ENCODE measurements at places on chromosomes 7 and 10. TPM values are rescaled to one million over a fixed set of nuclear protein-coding genes. Genes with fewer than 3 reads are reported as not detected.

CPVL gene
- not detected for total RNA-seq

ADIRF gene
- total RNA-seq: not detected

- H3K27me3 ChIP-seq: no peaks in the 10 kb centered on the region
- no peak overlapping the region for H3K27ac ChIP-seq
- H3K4me1 ChIP-seq: peaks cover 54% of the 10 kb centered on the region
- DNase-seq: no peak
These were observed 20.5 kb upstream of the JAZF1 start for GRCh38 chr7:28201131-28201530.

DNA sequence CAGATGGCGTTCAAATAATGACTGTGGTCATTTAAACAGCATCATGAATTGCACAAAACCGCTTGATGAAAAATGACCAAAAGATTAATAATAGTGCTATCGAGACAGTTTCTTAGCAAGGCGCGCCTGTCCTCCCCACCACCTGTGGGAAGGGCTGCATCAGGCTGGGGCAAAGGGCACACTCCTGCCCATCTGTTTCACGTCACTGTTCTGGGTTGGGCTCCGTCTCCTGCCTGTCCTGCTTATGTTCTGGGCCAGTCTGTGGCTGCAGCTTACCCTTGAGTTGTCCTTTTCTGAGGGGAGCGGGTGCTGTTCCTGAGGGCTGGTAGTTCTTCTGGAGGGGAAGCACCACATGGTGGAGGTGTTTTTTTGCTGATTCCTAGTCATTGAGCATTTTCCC lies 13.3 kb downstream of the RBM17 start:
- no peaks in the 10 kb centered on the region for H3K27me3 ChIP-seq
- DNase-seq: no peak
- H3K36me3 ChIP-seq: peaks cover 72% of the 10 kb centered on the region
- H3K4me3 ChIP-seq: no peak overlapping the region
- H3K4me1 ChIP-seq: no peaks in the 10 kb centered on the region
